ENCODE measurements at places on chromosomes 3 and 15.

DNA sequence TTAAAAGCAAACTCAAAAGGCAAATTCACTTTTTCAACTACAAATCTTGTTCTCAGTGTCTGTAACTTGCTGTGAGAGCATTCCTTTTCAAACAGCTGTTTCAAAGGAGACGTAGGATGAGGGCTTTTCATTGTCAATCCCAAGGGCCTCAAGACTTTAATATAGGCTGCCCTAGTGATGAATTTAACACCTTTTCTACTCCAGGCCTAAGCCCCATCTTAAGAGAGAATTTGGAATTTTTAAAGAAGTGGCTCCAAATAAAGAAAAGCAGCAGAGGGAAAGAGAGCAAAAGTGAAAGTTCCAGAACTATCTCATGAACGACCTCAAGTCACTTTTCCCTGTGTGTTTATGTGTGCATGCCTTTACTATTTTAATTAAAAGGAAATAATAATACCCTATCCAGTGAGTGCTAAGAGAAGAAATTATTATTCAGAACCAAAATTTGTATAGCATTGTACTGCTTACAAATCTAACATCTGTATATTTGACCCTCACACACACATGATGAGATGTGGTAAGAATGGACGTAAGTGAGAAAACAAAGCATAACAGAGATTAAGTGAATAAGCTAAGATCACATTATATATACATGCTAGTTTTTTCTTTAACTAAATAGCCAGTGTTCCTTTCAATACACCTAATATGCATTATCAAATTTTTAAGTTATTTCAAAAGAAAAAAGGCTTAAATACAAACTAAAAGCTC, 196.4 kb downstream of the VGLL3 start:
- DNase-seq = no peak

DNA sequence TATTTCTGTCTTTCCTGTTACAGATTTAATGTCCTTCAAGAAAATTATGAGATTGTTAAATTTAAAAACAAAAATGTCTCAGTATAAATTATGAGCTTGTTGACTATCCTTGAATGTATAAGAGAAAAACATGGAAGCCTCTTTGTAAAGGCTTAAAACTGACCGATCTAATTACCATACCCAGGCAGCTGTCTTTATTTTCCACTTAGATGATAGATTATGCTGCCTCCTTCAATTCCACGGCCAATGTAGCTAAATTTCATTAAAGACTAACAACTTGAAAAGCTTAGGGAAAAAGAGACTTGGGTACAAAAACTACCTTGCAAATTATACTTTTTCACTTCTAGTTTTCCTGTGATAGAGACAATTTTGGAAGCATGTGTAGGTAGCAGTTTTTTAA, 88.3 kb downstream of the ATP10A start:
- DNase-seq = no peak

GRCh38 chr3:126294211-126294808, 62.9 kb downstream of the KLF15 start:
- DNase-seq = no peak

DNA sequence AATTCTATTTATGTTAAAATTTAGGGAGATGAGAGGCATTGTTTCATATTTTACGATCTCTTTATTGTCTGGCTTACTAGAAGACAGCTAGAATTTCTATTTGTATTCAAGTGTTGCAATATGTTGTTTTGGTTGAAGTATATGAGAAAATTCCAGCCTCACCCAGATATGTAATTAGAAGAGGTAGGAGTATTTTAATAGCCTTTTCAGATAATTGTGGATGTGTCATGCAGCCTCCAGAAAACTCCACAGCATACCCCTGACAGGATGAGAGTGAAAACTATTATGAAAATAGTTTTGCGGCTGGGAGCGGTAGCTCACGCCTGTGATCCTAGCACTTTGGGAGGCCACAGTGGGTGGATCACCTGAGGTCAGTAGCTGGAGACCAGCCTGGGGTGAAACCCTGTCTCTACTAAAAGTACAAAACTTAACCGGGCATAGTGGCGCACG, 21.5 kb upstream of the USP3 start:
- no peak for DNase-seq

DNA sequence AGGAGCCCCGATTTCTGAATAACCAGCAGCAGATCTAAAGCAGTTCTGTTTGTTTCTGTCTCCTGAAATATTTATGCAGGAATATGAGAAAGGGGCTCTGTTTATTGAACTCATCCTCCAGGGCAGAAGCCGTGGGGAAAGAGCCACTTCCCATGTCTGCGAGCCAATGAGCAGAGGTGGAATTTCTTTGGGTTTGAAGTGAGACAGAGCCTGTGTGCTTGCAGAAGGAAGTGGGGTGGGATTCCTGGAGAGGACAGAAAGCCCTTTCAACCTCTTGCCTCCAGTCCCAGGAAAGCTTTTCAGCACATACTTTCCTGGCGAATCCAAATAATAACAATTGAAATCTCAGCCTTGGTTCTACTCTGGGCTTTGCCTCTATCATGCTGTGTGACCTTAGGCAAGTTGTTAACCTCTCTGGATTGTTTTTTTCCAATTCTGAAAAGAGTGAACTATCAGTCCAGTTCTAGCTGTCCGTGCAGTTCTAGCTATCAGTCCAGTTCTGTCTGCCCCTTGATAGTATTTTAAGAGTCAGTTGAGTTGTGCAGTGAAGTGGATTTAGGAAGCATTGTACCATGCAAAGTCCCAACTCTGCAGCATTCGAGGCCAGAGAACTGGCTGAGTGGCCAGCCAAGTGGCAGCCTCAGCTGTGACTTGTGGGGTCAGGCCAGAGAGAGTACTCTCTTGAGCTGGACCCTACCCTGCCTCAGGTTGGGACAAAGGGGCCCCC, 15.9 kb downstream of the CORO2B start:
- no peak for DNase-seq

GRCh38 chr15:87669846-87670245, 586.7 kb downstream of the NTRK3 start:
- DNase-seq = no peak

DNA sequence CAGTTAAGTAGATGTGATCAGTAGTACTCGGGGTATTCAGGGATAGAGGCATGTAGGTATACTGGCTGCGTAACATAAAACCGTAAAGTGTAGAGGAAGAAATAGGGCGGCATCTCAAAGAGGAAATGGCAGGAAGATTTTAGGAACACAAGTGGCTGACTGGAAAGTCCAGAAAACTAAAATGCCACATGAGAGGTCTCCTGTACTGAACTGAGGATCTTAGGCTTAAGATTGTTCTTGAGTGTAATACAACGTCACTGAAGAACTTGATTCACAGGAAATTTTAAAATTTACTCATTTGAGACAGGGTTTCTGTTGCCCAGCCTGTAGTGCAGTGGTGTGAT, 2.3 kb upstream of the LMLN start:
- no peak for DNase-seq

- no peak for DNase-seq
These were observed 421.4 kb downstream of the MECOM start for GRCh38 chr3:169241991-169242707.

GRCh38 chr3:172174513-172175253, 135.3 kb downstream of the FNDC3B start:
- no peak for DNase-seq

- DNase-seq = no peak
These were observed 98.8 kb upstream of the MB21D2 start for GRCh38 chr3:193016437-193016901.

- DNase-seq = no peak
These were observed 47.4 kb upstream of the ATP13A3 start for GRCh38 chr3:194534243-194534642.

DNA sequence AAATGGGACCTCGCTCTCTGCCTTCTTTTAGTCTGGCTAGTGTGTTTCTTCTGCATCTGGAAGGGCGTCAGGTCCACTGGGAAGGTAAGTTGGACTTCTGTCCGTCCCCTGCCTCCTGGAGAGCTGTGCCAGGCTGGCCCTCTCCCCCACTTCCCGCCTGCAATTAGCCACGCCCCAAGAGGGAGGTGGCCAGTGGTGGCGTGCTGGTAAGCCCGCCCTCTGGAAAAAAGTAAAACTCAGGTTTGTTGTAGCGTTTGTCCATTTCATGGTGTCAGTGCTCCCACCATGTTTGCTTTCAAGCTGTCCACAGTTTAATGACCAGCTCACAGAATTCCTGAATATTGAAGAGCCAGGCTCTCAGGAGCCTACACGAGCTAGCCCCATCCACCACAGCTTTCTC, 55.6 kb downstream of the SLC6A6 start:
- no peak for DNase-seq

DNA sequence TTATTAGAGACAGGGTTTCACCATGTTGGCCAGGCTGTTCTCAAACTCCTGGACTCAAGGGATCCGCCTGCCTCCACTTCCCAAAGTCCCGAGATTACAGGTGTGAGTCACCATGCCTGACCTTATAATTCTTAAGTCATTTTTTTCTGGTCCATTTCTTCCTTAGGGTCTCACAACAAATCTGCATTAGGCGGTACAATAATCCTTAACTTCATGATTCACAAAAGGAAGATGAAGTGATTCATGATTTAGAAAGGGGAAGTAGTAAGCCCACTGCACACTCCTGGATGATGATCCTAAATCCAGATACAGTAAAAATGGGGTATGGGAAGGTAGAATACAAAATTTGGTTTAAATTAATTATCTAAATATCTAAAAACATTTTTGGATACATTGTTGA, 45.0 kb upstream of the TKT start:
- DNase-seq = no peak

- no peak for DNase-seq
These were observed 116.3 kb upstream of the UBE2E2 start for GRCh38 chr3:23086831-23087230.

DNA sequence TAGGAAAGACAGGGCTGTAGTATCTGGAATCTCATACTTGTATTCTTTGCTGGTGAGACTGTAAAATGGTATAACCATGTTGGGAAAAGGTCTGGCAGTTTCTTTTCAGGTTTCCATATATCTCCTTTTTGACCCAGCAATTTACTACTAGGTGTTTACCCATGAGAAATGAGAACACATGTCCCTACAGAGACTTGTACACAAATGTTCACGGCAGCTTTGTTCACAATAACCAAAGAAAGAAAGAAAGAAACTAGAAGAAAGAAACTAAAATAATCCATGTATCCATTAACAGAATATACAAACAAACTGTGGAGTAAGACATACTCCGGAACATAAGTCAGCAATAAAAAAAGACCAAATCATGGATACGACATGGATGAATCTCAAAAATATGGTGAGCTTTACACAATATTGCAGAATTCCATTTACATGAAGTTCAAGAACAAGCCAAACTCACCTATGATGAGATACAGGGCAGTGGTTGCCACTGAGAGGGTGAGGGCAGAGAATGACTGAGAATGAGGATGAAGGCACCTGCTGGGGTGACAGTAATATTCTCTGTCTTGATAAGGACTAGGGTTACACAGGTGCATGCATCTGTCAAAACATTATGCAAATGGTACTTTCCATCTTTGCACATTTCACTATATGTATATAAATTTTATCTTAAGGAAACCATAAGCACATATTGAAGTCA, 2.7 kb downstream of the RFTN1 start:
- no peak for DNase-seq

DNA sequence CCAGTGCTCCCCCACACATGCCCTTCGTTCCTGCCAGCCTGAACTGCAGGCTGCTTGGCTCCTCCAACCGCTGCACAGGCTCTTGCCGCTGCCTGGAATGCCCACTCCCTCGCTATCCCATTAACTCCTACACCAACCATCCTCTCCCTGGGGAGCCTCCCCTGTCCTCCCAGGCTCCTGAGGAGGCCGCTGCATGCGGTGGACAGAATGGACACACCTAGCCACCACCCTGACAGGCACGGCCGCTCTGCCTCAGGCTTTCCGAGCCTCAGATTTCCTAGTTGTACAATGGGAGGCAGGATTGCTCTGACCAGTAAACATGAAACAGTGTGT, 2.3 kb downstream of the PLXNB1 start:
- no peak for DNase-seq

- DNase-seq = no peak
These were observed 9.8 kb upstream of the OR5K4 start for GRCh38 chr3:98343647-98344507.

- DNase-seq = no peak
These were observed 311.5 kb downstream of the NLGN1 start for GRCh38 chr3:173709026-173709425.

DNA sequence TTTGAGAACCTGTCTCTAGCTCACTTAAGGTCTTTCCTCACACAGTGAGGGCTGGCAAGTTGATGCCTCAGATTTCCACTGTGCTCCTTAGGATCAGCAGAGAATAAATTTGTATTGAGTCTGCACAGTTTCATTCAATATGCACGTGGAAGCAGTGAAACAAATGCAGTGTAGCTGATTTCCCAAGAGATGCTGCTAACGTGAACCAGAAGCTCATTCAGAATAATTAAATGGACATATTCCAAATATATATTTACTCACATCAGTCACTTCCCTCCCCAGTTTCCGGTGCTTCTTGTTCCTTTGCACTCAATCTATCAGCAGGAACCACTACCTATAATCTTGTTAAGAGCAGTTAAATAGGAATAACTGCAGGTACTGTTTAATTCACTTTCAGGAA, 86.1 kb downstream of the UNC13C start:
- DNase-seq = no peak

DNA sequence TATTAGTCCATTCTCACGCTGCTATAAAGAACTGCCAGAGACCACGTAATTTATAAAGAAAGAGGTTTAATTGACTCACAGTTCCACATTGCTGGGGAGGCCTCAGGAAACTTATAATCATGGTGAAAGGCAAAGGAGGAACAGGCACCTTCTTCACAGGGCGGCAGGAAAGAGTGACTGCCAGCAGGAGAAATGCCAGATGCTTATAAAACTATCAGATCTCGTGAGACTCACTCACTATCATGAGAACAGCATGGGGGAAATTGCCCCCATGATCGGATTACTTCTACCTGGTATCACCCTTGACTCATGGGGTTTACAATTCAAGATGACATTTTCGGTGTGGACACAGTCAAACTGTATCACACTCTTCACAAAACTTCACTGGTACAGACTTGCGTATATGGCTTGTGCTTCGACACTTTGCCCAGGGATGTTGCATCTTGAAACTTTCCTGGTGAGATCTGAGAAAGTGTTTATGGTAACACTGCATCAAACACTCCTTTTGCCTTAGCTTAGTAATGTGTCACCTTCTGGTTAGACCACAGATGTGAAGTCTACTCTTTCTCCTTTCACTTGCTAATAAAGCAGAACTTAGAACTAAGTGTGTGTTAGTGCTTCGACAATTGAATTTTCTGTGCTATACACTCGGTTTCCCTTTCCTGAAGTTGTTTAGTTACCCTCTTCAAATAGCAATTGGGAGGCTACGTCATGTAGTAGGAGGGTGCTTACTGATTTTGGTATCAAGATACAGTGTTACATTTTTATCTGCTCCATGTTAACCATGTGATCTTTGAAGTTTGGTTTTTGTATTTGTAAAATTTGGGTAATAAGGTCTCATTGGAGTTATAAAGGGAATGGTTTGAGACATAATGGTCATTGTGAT, 185.7 kb downstream of the LPP start:
- peak; percentile 38 for DNase-seq

GRCh38 chr15:38048001-38048455, 113.6 kb downstream of the TMCO5A start:
- DNase-seq = no peak
